ENCODE measurements at places on chromosomes 7 and 10. TPM values are rescaled to one million over a fixed set of nuclear protein-coding genes. Genes with fewer than 3 reads are reported as not detected.

The DGKB gene
- total RNA-seq: not detected

The SFXN3 gene
- 534 TPM for total RNA-seq

The GPC2 gene
- 6.7 TPM for total RNA-seq

The NPTX2 gene
- total RNA-seq: 4.1 TPM

The OPN4 gene
- not detected for total RNA-seq

GRCh38 chr7:100543586-100543985, 4.6 kb downstream of the AGFG2 start:
- no peak for DNase-seq

DNA sequence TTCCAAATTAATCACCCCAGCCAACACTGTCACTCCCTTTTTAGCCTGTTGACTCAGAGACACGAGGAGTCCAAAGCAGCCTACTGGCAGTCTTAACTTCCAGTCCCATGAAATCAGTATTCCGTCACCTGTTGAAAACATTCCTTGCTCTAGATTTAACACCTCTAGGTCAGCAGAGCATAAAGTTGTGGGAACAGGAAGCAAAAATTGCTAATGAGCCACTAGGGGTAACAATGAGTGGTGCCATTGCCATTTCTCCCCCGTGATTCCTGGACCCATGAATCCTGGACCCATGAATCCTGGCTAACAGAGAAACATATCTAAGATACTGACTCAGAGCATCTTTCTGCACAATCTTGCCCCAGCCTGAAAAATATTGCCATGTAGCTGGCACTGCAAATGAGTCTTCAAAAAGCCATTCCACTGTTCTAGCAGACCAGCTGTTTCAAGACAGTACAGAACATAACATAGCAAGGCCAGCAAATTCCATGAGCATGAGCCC, 252.7 kb upstream of the PTER start:
- DNase-seq: no peak

- no peak for DNase-seq
Observed at GRCh38 chr7:75858410-75858809, 20.4 kb upstream of the RHBDD2 start.

DNA sequence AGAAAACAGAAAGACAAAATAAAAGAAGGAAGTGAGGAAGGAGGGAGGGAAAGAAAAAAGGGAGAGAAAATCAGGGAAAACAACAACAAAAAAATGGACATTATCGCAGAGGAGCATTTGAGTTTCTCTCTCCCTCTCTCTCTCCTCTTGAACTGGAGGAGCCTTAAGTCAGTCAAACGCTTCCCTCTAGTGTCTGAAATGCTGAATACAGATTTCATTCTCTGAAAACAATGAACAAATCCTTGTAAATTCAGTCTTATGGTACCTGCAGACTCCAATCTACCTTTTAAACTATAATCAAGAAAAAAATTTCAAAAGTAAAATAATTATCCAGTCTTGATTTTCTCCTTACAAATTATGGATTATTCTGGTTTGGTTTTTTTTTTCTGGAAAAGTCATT, 89.2 kb upstream of the PFKP start:
- DNase-seq: no peak

GRCh38 chr7:16484453-16485158, 19.1 kb upstream of the SOSTDC1 start:
- DNase-seq: no peak

- DNase-seq: no peak
Observed at GRCh38 chr7:158707610-158708009, 3.0 kb upstream of the NCAPG2 start.

- peak; percentile 41 for DNase-seq
Observed at GRCh38 chr7:114922026-114922651, at the start of gene MDFIC. TSS of gene MDFIC (plus strand) at chr7:114922094. CDS start at chr7:114923034, 940 bp downstream.

Measured in Peyer's patch (tissue), 4 donors.